Midbrain (tissue), 1 donor: ENCODE measurements at places on chromosomes 4 and X.

- DNase-seq = no peak
Measured at GRCh38 chr4:13516315-13516860, 27.9 kb downstream of the NKX3-2 start.

- DNase-seq = no peak
Measured at GRCh38 chr4:75892508-75892907, 9.7 kb downstream of the PPEF2 start.

- DNase-seq = no peak
Measured at GRCh38 chrX:13168269-13168668, 123.8 kb upstream of the FAM9C start.

- DNase-seq = no peak
Measured at GRCh38 chrX:134694333-134695322, 36.4 kb upstream of the PLAC1 start.

- DNase-seq = no peak
Measured at GRCh38 chrX:49172280-49172780, 632 bp downstream of the PLP2 start.

DNA sequence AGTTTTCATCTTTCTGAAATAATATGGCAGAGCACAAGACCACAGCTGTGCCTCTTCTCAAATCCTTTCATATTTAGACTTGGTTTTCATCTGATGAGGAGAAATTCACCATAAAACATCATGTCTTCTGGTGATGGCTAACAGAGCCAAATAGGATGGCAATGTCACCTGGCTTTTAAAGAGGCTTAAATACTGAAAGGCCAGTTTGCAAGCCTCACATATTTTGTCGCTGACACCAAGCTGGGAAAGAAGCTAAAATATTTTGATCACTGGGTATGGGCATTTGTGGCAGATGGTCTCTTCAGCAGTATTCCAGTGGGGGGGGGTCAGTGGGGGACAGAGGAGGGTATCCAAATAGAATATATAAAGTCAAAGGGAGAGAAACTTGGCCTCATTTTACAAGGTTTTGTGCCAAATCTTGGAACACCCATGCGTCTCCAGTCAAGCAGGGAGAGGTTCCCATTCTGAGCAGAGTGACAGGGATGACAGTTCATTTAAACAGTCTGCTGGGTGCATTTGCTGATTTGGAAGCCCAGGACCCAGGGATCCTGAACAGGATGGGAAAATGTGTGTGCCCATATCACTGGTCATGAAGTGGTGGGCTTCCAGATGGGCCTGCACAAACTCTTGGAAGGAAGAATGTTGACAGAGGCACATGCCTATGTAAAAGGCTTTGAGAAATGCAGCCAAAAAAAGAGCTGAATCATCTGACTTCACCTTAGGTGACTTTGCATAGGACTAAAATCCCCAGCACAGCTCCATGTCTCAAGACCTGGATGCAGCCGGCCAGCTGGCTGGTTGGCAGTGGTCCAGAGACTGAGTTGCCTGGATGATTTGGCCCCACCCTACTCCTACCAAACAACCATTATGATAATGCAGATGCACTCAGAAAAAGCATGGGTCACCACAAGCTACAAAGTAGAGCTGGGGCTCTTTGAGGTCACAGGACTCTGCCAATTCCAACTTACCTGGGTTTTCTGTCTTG, 484.4 kb upstream of the NR3C2 start:
- DNase-seq = no peak

DNA sequence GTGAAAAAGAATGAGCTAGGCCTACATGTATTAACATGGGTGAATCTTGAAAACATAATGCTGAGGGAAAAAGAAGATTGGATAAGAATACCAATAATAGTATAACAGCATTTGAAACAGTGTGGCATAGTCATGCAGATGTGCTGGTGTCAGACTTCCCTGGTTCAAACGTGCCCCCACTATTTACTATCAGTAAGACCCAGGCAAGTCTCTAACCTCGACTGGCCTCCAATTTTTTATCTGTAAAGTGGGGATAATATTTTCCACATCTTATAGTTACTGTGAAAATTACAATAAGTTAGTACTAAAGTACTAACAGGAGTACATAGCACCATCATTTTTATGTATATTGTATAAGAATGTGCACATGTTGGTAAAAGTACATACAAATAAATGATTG, 17.0 kb upstream of the SLAIN2 start:
- DNase-seq = no peak

GRCh38 chr4:13067077-13067476, 417.1 kb downstream of the RAB28 start:
- no peak for DNase-seq

DNA sequence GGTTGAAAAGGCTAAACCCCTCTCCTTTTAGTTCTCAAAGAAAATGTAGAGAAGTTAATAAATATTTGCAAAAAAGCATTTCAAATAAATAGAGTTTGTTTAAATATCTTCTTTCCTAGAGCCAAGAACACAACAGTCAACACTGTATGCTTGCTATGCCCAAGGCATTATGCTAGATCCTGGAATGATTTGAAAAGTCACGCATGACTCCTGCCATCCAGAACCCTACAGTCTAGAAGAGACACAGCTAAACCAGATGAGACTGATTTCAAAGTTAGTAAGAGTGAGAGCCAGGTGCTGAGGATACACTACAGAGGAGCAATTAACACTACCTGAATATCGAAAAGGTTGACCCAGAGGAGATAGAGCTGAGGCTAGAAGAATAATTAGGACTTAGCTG, 205.8 kb downstream of the NWD2 start:
- DNase-seq = no peak

DNA sequence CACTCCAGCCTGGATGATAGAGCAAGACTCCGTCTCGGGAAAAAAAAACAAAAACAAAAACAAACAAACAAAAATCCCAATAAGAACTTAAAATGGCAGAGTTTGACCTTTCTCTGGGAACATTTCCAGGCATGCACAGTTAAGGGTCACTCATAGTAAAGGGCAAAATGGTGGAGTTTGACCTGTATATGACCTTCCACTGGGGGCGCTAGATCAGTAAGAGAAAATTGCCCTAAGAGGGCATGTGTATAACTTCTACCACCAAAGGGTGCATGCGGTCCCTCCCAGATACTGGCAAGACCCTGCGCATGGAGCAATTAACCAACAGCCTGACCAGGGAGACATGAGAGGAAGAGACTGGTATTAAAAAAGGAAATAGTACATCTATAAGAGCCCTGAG, 177.2 kb downstream of the MOSPD2 start:
- DNase-seq = no peak
